ENCODE measurements at places on chromosomes 1 and 21.

DNA sequence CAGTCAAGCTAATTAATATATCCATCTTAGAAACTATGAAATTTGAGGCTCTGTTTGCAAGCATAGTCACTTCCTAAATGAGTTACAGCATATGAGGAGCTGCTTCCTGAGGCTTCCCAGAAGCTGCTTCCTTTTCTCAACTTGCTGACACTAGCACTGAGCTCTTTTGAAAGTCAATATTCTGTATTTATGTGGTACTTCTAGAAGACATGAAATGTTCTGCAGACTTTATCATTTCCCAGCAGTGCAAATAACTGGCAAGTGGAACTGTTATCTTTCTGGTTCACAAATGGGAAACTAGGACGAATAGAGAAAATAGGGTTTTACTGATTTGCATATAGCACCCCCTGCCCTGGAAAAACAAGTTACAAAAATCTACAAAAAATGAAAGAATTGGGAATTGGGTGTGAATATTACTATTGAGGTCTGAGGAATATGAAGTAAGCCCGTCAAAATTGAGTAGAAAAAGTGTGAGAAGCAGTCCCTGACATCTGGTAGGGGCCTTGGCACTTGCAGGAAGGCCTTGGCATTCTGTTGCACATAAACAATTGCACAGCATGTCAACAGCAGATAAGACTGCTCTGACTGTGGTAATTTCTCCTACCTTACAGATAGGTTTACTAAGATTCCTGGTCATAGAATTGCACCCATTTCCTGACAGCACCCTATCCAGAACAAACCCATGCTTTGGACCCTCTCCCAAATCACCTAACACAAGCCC lies 7.1 kb downstream of the GIPC2 start:
- DNase-seq: no peak

DNA sequence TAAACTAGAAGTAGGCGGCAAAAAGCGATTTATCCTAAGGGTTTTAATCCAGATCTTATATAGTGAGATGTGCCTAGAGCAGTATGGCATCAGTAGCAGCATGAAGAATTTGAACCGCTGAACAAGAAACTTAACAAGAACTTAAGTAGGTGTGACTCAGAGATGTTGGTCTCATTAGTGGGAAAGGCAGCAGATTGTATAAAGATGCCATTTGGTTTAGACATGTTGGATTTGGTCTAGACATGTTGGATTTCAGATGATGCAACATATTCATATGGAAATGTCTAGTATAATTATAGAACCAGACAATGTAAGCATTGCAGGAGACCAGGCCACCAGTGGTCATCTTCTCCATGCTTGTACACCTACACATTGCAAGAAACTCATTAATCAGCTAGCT lies 42.1 kb upstream of the ZP4 start:
- no peak for DNase-seq

GRCh38 chr1:85935234-85935633 lies 221.3 kb downstream of the COL24A1 start:
- DNase-seq: no peak

- no peak for DNase-seq
These were observed 7.3 kb downstream of the SLC1A7 start for GRCh38 chr1:53134961-53135734.

- DNase-seq: no peak
These were observed 25.5 kb downstream of the ETV3L start for GRCh38 chr1:157073944-157074685.

GRCh38 chr1:178241057-178241456 lies 147.2 kb downstream of the RASAL2 start:
- DNase-seq: no peak

DNA sequence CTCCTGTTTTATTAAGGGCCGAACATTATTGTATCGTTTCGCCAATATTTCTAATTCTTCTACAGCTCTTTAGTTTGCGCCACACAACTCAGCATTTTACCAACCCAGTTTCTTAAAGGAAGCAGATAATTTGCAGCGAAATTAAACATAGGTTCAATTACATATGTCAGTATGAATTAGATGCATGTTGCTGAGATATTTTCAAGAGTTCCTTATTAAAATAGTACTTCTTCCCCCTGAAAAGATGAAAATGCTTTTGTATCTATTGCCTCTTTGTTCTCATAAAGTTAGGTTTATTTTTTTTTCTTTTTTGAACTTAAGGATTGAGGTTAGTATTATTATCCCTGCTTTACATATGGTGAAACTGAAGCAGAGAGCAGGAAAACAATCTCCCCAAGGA lies 183.5 kb upstream of the C1orf105 start:
- DNase-seq: no peak

- no peak for DNase-seq
These were observed 30.0 kb upstream of the DMRTA2 start for GRCh38 chr1:50453266-50453665.

DNA sequence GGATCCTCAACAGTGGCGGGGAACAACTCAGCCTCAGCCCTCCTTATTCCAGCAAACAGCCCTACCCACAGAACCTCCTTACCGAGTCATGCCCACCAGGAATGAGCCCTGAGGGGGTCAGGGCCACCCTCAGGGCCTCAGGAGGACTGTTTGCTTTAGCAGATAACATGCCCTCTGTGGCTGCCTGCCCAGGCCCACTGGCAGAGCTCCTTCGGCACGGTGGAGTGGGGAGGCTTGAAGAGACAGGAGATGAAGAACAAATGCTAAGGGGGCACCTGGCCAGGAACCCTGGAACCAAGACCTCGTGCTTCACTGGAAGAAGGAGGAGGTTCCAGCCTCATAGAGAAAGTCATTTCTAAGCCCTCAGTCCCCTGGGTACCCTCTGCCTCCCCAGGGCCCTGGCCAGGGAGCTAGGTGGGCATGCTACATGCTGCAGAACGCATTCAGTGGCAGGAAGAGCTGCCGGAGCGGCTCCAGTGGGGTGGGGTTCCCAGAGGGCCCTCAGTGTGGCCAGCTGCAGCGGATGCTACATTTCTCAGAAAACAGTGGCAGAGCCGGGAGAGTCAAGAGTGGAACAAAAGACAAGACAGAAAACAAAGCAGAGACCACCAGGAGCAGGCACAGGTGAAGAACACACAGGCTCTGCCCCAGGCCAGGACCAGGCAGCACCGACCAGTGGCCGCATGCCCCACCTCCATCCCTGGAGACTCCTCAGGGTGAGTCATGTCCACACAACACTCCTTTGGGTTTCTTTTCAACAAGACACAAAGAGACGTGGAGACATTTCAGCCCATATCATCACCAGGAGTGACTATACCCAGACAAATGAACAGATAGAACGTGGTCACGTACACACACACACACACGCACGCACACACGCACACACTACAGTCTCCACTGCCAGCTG lies 39.8 kb downstream of the RIMS3 start:
- DNase-seq: no peak

DNA sequence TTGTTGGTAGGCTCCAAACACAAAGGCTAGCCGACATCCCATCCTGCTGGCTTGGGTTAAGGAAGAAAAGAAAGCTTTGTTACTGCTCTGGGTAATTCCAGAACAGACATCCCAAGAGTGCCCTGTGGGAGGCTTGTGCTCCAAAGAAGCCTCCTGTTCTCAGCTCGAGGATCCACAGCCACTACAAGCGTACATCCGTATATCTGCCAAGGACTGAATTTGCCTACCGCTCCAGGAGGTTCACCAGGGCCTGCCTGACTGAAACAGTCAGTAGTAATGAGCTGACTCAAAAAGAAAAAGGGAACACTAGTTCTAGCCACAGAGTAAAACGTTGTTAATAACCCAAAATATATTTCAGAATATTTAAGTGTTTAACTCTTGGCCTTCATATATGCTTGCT lies 24.8 kb upstream of the MUTYH start:
- no peak for DNase-seq

DNA sequence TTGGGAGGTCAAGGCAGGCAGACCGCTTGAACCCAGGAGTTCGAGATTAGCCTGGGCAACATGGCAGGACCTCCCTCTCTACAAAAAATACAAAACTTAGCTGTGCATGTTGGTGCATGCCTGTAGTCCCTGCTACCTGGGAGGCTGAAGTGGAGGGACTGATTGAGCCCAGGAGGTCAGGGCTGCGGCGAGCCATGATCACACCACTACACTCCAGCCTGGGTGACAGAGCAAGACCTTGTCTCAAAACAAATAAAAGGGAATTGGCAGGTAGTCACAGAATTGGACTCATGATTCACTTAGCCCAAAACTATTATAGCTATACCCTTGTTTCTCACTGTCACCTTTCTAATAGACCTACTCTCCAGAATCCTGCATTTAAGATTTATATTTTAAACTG lies 5.5 kb downstream of the TADA1 start:
- no peak for DNase-seq

GRCh38 chr1:120133228-120133927 lies 42.9 kb downstream of the SEC22B start:
- DNase-seq: no peak

DNA sequence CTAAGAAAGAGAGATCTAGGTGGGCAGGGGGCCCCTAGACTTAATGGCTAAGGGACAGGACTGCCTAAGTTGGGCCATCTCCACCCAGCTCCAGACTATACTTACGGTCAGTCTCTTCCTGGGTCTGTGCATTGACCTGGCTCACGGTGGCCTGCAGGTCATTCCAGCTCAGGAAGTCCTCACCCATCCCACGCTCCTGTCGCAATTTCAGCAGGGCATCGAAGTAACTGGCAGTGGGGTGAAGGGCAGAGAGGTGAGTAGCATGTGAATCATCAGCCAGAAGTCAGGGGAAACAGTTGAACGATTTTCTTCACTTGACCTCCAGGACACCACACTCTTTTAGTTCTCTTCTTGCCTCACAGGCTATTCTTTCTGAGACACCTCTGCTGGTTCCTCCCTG lies 20.5 kb downstream of the IQGAP3 start:
- no peak for DNase-seq

- no peak for DNase-seq
These were observed 43.5 kb downstream of the DPYD start for GRCh38 chr1:97877307-97877706.

GRCh38 chr1:9069326-9070100 lies at the start of gene SLC2A5:
Gene SLC2A5, minus strand, starts transcription at chr1:9069635. Its CDS starts 99 bp downstream, at chr1:9069536.
- no peak for DNase-seq

DNA sequence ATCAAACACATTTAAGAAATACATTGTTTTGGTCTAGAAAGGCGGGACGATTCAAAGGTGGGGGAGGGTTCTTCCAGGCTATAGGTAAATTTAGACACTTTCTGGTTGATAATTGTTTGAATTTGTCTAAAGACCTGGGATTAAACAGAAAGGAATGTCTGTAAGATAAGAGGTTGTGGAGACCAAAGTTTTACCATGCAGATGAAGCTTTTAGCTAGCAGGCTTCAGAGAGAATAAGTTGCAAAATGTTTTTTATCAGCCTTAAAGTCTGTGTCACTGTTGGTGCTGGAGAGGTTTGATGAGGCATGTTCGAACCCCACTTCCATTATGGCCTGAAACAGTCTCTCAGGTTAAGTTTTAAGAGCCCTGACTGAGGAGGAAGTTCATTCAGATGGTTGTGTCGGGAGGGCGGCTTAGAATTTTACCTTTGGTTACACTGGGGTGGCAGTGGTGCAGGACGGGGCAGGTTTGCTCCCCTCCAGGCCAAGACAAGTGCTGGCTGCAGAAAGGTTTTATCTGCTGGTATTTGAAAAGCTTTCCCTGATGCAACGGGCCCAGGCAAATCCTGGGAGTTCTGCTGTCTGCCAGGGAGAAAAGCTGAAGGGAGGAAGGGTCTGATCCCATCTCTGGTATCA lies 16.0 kb upstream of the SLC2A5 start:
- DNase-seq: no peak

GRCh38 chr1:93255222-93256079 lies 74.9 kb downstream of the CCDC18 start:
- no peak for DNase-seq

DNA sequence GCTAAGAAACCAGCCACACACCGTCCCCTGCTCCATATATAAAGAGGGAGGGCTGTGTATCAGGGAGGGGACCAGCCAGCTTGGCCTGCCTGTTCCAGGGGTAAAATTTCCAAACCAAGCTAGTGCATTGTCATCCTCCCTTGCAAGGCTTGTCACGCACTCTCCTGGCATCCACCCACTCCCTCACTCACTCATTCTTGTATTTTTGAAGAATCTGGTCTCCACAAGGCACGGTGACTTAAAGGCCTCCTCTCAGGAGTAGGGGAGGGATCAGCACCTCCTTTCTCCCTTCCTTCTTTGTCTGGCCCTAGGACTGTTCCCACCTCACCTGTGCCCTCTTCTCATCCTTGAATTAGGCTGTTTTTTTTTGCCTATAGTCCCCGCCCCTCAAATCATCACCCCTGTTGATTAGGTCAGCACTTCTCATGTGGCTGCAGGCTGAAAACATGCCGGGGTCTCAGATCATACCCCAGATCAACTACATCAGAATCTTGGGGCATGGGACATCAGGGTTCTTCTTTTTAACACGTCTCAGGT lies 5.0 kb downstream of the ABCA4 start:
- DNase-seq: no peak

- DNase-seq: no peak
These were observed 70.5 kb upstream of the RUNX1 start for GRCh38 chr21:35119501-35120047.

- no peak for DNase-seq
These were observed 121.7 kb downstream of the SMYD2 start for GRCh38 chr1:214402613-214403083.

DNA sequence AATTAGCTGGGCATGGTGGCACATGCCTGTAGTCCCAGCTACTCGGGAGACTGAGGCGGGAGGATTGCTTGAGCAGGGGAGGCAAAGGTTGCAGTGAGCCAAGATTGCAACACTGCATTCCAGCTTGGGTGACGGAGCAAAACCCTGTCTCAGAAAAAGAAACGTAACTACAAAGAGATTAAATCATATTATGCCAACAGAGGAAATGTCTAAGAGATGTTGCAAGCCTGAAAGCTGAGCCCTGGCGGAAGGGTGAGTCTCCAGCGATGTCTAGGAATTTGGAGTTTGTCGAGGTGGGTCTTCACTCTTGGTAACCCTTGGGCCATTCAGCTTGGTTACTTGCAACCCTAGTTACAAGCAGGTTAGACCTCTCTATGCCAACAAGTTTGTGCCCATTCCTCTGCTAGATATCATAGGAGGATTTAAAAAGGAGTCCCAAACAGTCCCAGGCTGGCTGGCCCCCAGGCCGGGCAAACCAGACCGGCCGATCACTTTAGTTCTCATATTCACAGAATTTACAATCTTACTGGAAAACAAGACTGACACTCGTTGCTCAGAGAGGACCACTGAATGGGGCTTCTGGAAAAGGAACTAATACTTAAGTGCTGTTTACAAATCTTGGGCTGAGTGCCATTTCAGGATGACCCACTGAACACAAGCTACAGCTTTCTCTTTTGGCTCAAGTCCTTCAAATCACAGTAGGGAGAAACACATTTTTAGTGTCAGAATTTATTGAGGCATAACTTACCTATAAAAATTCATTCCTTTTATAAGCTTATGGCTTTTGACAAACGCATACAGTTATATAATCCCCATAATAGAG lies 27.1 kb downstream of the SLC30A1 start:
- DNase-seq: no peak

DNA sequence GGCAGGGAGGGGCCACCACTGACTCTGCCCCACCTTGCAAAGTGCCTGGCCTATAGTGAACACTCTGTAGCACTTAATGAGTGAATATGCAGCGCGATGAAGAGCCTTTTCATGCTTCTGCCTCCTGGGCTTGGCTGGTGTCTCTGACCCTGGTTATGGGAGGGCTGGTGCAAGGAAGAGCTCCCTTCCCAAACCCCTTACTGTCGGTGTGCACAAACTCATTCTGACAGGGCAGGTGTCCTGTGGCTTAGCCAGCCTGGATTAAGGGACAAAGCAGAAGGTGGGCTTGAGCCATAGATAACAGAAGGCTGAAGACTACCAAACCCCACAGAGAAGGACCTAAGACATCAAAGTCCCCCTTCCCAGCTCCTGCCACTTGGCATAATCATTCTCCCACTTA lies 2.0 kb upstream of the NCMAP start:
- DNase-seq: no peak

- no peak for DNase-seq
These were observed 3.2 kb downstream of the TEX50 start for GRCh38 chr1:173638043-173639021.

Measured in CD4-positive, alpha-beta T cell (primary cell).